ENCODE measurements at places on chromosomes 3 and 15.

GRCh38 chr15:45585069-45585791 is 1.9 kb upstream of the BLOC1S6 start:
- no peak for ATAC-seq

- ATAC-seq, result no peak
Observed at GRCh38 chr15:61025781-61026180, 203.3 kb downstream of the RORA start.

DNA sequence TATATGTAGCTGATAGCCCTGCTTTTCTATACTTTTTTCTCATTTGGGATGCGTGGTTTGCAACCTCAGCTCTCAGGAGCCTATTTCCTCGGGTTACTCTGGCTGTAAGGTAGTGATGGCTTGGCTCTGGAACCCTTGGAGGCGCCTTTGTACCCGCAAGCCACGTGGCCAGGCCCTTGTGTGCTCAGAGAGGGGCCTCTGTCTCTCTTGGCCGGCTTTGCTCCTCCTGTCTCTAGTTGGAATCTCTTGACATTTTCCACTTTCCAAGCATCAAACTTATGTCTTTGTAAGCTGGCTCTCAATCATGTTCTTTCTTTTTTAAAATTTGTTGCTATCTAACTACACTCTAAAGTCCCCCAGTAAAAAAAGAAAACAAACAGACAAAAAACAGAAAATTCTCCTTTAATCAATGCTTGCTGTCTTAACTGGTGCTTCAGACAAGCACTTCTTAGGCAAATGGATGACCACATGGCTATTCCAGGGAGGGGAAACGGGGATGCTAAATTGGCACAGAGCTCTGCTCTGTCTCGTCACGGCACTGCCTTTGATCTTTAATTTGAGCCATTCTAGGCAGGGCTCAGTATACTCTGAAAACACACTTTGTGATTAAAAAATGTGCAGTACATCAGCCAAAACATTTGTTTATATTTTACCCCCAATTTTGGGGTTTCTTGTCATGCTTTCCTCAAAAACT is 180.4 kb upstream of the NR2E3 start:
- ATAC-seq, result peak; percentile 31

- ATAC-seq, result peak; percentile 99
Observed at GRCh38 chr3:197599089-197599765, 43.5 kb upstream of the BDH1 start.

DNA sequence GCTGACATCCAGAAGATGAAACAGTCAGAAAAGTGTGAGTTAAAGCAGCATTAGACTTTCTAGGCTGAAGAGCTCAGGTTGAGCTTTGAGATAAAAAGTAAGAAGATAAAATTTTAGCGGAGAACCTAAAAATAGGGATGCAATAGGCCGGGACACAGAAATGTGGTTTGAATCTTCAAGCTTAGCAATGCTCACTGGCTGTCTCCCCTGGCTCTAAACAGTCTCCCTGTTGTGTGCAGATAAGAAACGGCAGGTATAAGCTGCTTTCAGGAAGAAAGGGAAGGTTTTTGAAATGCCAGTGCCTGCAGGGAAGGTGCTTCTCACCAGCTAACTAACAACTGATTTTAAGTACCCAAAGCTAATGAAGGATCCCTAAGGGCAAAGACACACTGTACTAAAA is 718.7 kb upstream of the SGO1 start:
- ATAC-seq, result no peak

DNA sequence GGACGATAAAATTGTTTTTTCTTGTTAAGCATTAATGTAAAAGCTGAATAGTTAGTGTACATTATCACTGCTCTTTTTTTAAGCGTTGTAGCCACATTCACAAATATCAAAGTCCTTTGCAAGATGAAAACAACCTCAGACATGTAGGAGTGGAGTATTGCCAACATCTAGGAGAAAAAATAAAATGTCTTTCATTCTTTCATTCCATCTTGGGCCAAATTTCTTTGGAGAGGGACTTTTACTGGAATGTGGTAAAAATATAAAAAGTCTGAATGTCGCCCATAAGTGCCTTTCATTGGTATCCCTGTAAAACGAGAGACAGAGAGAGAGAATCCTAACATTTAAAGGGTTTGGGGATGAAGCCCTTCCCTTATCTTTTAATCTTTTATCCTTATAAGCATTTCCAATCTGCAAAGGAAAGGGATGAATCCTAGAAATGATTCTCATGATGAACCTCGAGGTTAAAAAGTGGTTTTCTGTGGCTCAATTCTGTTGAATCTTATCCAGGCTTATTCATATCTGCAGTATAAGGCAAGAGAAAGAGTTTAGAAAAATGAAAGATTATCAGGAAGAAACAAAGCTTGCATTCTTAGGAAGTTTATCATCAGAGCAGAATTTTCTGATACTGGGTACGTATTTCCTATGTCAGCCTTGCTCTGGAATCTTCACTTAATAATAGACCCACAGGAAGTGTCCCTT is 1031.7 kb downstream of the MCTP2 start:
- no peak for ATAC-seq

DNA sequence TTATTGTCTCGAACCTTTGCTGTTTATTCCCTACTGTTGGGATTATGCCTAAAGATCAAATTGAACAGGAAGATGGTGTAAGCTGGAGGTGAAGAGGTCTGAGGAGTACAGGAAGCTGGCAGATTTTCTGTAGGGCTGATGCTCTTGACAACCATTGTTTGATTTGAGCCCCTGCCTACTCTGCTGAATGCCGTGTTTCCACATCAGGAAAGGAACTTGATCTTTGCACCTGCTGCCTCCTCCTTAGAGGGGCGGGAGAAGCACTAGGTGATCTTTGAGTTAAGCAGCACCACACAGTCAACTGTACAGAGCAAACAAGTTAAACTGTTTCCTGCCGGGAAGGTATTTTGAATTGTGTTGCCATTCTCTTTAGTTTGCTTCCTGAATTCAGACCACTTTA is 364.6 kb upstream of the EPHA6 start:
- no peak for ATAC-seq

GRCh38 chr15:29040370-29040751 is 154.6 kb downstream of the APBA2 start:
- ATAC-seq, result no peak

- ATAC-seq, result peak; percentile 59
Observed at GRCh38 chr3:113496924-113497323, 18.0 kb downstream of the SPICE1 start.

All from SK-N-SH treated with all-trans-retinoic acid at 6 μM for 48 hours (cell line).